Thyroid gland (tissue), 4 donors: ENCODE measurements at places on chromosomes 2 and 18.
A peak's percentile ranks its signal among the peaks of the same experiment; 100 is the strongest.

DNA sequence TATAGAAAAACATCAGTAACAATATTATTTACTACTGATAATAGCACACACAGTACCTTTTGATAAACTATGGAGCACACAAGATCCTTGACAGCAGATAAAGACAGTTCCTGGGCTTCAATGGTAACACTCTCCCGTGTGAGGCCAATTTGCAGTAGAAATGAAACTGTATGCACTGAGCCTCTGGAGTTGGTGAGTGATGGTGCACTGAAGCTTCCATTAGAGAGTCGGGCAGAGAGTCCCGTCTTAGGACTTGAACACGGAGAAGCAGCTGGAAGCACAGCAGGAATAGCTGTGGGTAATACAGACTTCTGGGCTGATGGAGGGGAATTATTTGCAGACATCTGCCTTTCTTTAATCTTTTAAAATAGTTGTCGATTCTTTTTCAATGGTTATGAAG lies 8.5 kb downstream of the PRKD3 start:
- DNase-seq: no peak

- DNase-seq: no peak
These were observed 29.0 kb downstream of the MYO3B start for GRCh38 chr2:170206805-170207407.

GRCh38 chr18:54872681-54873080 lies 44.4 kb downstream of the RAB27B start:
- no peak for DNase-seq

GRCh38 chr2:192245329-192245728 lies 50.6 kb upstream of the TMEFF2 start:
- DNase-seq: no peak

GRCh38 chr2:238847841-238848690 lies at the start of gene TWIST2:
TWIST2 (plus strand) TSS chr2:238848085; CDS start chr2:238848216, 131 bp downstream.
- peak; percentile 21 for DNase-seq

- peak; percentile 15 for DNase-seq
These were observed 278.6 kb upstream of the KLHL14 start for GRCh38 chr18:33051407-33051806.
